Body of pancreas (tissue), 4 donors: ENCODE measurements at places on chromosomes 4 and X.

GRCh38 chrX:154372612-154373022 is 1.8 kb downstream of the FLNA start:
- DNase-seq, result no peak

- no peak for DNase-seq
Measured at GRCh38 chrX:145631461-145631951, 186.1 kb upstream of the SLITRK2 start.

GRCh38 chr4:62619971-62620370 is 1419.8 kb downstream of the ADGRL3 start:
- no peak for DNase-seq

GRCh38 chrX:112577146-112577545 is 102.6 kb downstream of the LHFPL1 start:
- DNase-seq, result no peak

DNA sequence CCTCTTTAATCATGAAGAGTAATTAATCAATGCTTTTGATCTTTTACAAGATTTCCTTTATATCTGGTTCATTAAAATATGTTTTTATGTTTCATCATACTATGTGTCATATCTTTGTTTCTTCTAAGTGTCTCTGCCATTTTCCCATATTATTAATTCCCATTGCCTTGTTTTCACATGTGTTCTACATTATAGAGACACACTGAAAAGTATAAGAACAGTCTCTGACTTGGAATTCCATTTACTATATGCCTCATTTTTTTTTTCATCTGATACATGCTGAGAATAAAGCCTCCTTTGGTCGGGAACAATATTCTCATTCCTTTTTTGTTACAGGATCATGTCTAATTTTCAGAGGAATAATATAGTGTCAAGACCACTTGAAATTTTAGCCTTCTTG is 4.3 kb downstream of the BANK1 start:
- DNase-seq, result no peak
